Stimulated activated CD8-positive, alpha-beta memory T cell treated with anti-CD3 and anti-CD28 coated beads, Interleukin-15, amount 100 ng/mL, for 24 hours (primary cell): ENCODE measurements at places on chromosomes 7 and 10.

GRCh38 chr10:70863470-70864160 is 24.8 kb downstream of the PCBD1 start:
- no peak for DNase-seq

DNA sequence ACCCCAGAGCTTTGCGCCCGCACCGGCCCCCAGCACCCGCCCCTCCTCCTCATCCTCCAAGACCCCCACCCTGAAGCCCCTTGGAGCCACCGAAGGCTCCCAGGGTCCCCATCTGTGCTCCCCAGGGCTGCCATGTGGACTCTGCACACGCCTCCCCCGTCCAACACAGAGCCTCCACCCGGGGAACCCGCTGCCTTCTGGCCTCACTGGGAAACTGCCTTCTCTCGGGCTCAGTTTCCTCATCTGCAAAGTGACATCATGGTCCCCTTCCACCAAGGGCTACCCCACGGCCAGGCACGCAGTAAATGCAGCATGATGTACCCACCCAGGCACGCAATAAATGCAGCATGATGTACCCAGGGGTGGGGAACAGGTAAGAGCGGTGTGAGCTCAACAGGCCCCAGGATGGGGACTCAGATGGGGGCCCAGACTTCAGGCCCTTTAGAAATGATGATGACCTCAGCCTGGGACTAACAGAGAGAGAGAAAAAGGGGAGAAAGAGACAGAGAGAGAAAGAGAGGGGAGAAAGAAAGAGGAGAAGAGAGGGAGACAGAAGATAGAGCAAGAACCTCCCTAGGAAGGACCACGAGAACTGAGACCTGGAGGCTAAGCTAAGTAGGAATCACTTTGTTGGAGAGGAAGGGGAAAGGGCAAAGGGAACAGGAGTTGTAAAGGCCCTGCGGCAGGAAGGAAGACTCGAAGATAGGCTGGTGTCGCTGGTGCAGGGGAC is 2.5 kb upstream of the MICALL2 start:
- no peak for DNase-seq

- no peak for DNase-seq
Measured at GRCh38 chr10:123042708-123043408, 34.1 kb downstream of the ACADSB start.

DNA sequence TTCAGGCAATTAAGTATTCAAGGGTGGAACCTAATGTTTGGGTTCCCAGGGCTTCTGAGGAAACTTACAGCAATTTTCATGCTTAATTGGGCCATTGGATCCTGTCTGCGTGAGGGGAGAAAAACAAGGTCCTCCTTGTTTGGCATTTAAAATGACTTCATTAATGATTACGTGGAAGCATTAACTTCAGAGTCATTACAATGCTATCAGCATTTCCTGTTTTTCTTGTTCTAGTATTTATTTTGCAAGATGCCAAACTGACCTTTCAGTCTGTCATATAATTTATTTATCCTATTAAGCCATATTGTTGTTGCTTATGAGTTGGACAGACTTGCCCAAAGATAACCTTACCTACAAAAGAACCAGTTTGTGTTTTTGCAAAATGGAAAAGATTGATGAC is 324.1 kb upstream of the LRRN3 start:
- DNase-seq = no peak

DNA sequence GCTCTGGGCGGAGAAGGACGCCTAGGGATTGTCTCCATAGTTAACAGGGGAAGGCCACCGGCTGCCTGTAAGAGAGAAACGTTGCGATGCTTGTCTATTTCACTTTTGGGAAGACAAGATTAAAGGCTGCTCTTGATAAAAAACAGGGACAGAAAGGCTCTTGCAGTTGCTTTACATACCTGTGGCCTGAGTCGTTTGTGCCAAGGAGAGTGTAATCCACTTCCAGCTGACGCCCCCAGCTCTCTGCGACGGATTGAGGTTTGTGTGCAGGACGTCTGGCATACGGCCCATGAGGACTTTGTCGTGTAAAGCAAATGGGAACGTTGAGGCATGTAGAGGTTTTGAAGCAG is 1.1 kb downstream of the MAP3K8 start:
- no peak for DNase-seq

- peak; percentile 21 for DNase-seq
Measured at GRCh38 chr10:103584216-103585010, 90.9 kb downstream of the NEURL1 start.

- no peak for DNase-seq
Measured at GRCh38 chr10:71638822-71639719, 80.5 kb downstream of the C10orf105 start.

DNA sequence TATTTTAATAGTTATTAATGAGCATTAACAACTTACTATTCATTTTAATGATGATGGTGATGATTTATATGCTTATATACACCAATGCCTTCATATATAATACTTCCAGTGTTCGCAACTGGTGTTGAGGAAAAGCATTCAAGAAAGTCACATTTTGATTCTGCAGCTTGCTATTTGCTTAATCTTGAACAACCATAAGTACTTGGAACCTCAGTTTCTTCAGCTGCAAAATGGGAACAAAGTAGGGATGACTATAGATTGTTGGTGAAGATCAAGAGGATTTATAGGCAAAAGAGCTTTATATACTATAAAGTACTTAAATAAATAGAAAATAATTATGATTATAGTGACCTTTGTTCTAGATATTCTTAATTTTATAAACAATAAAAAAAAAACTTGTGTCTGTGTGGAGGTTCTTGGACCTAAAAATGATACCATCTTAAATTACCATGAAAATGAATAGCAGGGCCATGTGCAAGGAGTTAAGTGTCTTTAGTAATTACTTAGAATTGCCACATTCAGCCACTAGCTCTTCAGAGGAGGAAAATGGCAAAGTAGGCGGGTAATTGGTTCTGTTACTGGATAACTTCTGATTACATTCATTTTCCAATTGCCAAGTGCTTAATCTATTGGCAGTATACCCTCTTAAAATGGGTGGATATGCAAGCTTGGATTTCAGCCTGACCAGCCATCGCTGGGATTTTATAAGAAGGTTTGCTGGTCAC is 4.5 kb downstream of the ARID5B start:
- DNase-seq = no peak

DNA sequence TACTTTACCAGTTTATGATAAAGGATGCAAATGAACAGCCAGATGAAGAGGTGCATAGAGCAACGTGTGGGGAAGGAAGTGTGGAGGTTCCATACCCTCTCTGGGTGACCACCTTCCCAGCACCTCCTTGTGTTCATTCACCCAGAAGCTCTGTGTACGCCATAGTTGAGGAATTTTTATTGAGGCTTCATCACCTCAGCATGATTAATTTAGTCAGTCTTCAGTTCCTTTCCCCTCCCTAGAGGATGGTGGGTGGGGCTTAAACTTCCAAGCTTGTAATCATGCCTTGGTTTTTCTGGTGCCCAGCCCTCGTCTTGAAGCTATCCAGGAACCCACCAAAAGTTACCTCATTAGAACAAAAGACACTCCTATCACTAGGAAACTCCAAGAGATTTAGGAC is 162.7 kb downstream of the PLCE1 start:
- DNase-seq = no peak

GRCh38 chr10:123297175-123297574 is 143.0 kb downstream of the BUB3 start:
- DNase-seq = no peak

DNA sequence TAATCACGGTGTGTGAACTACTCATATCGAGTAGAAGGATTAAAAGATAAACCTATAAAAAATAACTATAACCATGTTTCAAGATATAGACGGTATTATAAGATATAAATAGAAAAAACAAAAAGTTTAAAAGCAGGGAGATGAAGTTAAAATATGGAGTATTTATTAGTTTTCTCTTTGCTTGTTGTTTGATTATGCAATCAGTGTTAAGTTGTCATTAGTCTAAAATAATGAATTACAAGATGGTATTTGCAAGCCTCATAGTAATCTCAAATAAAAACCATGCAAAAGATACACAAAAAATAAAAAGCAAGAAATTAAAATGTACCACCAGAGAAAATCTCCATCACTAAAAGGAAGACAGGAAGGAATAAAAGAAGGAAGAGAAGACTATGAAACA is 83.3 kb downstream of the TES start:
- DNase-seq = no peak

DNA sequence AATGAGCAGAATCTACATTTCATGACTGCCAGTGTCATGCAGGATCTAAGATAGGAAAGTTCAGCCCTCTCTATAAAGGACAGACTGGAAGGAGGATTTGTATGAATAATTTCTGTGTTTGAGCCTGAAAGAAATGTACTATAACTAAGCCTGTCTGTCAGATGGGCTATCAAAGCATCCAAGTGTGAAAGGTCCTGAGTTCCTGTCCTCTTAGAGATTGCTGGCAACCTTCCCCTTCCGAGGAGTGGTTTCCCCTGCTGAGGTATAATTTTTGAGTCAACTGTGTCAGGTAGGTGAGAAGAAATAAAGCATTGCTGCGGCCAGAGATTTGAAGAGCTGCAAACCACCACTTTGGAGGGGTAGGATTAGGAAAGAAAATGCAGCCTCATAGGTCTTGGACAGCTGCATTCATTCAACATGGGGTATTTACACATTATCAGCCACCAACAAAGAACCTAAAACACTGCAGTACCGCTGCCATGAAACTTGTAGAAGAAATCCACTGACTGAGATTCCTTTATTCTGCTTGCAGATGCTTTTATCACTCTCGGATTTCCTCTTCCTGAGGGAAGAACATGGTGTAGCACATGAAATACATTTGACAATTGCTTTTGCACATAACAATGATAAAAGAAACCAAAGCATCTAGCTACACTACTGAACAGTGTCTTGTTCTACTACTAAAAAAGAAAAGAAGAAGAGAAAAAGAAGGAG is 189.1 kb downstream of the DGKI start:
- no peak for DNase-seq

GRCh38 chr10:36087006-36088005 is 445.2 kb upstream of the FZD8 start:
- no peak for DNase-seq

- DNase-seq = no peak
Measured at GRCh38 chr10:49009199-49009979, 69.7 kb upstream of the LRRC18 start.

DNA sequence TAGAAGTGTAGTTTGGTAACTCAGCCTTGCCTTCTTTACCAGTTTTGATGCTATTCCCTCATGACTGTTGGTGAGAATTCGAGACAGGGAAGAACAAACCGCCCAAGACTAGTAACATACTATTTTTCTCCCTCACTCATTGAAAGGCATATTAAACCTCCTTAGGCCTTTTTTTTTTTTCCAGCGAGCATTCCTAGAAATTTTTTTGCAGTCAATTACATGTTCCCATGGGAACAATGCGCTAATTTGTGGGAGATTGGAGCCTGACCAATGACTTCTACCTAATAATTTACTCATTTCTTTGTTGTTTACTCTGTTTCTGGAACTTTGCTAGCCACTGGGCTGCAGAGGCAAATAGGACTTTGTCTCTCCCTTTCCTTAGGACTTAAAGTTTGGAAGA is 6.0 kb downstream of the VPS50 start:
- no peak for DNase-seq

DNA sequence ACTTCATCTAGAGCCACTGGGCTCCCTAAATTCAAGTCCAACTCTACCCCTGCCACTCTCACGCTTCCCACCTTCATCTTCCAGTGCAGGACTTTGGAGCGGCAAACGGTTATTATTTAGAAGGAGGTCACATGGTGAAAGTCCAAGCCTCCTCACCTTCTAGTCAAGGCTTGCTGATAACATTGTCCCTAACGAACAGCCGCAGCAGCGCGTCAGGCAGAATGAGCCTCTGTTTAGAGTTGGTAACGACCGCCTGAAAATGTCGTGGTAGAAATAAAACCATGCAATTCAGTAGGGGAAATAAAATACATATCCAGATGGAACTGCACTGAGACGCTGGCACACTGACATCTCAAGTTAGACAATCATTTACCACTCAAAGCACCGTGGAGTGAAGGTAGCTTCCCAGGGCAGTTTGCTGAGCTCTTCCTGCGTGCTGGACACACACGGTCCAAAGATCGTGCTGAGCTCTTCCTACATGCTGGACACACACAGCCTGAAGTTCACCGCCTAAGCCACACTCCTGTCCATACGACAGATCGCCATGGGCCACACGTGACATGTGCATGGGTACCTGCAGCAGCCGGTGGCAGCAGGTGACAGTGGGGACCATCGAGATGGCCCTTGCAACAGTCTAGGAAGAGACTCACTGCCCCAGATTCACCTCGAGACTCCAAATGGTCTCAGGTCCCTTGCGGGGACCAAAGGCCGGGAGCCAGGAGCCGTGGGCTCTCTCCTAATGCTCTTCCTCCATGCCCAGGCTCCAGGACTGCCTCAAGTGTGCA is 323.5 kb downstream of the PTPRN2 start:
- DNase-seq = no peak

DNA sequence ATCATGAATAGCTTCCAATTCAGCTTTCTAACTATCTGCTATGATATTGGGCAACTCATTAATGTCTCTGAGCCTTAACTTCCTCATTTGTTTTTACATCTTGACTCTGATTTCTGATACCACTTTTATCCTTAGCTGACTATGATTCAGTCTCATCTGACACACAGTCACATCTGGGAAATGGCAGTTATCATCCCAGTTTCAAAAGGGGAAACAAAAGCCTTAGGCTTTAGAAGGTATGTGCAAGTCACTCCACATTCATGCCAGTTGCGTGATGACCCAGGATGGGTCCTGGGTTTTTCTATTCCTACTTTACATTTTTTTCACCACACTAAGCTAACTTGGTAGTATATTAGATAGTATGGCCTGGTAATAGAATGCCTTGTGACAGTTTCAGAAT is 12.7 kb downstream of the SCIN start:
- DNase-seq = no peak

DNA sequence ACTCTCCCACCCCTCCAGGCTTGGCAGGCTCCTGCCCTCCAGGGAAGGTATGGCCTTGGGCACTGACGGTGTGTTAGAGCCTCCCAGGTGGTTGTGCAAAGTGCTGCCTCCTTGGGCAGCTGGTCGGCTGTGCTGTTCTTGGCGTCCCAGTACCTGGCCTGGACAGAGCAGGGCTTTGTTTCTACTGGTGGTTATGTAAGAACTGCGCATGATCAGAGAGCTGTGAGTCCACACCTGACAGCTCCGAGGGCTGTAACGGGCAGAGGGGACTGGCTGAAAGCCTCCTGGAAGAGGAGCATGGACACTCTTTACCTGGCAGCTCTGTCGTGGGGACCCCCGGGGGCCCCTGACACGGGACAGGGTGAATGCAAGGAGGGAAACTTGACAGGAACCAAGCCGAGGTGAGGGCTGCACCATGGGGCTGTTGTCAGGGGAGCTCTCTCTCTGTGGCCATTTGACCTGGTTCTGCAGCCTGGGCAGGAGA is 3.1 kb upstream of the SFRP5 start:
- DNase-seq = no peak

- no peak for DNase-seq
Measured at GRCh38 chr7:28405662-28406061, 6.7 kb upstream of the CREB5 start.

DNA sequence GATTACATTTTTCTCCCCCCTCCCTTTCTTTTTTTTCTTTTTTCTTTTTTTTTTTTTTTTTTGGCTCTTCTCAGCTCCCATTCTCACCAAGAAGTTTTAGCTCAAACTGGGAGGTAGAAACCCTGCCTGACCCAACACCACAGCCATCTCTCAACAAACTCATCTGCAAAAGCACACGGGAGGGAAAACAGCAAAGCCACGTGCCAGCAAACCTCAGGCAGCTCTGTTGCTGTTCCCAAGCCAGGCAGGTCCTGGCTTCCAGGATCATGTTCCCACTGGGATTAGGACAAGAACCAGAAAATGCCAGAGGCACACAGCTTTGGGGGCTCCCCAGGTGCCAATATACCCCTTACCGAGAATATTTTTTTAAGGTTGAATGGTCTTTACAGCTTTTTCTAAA is 56.7 kb downstream of the ITIH5 start:
- no peak for DNase-seq

GRCh38 chr10:13656337-13657100 is 69.8 kb downstream of the PRPF18 start:
- DNase-seq = no peak

- no peak for DNase-seq
Measured at GRCh38 chr10:73865459-73866442, 8.6 kb downstream of the CAMK2G start.
